ENCODE measurements at places on chromosomes 1 and 21. TPM values are rescaled to one million over a fixed set of nuclear protein-coding genes. Genes with fewer than 3 reads are reported as not detected.
A peak's percentile ranks its signal among the peaks of the same experiment; 100 is the strongest.

FCGR3A gene
- not detected for polyA plus RNA-seq

ZMYND12 gene
- 1.9 TPM for polyA plus RNA-seq

LCE1E gene
- polyA plus RNA-seq = not detected

CD1D gene
- polyA plus RNA-seq = 6.3 TPM

MRPL24 gene
- 77.7 TPM for polyA plus RNA-seq

CDC42 gene
- 76.7 TPM for polyA plus RNA-seq

EFNA3 gene
- 34.2 TPM for polyA plus RNA-seq

CR2 gene
- polyA plus RNA-seq = not detected

LCE1C gene
- not detected for polyA plus RNA-seq

CATSPERE gene
- 0.27 TPM for polyA plus RNA-seq

GRCh38 chr21:31930001-31930400 is 57.2 kb downstream of the HUNK start:
- no peak overlapping the region for H3K4me3 ChIP-seq
- no peaks in the 10 kb centered on the region for H3K36me3 ChIP-seq
- peaks cover 36% of the 10 kb centered on the region for H3K4me1 ChIP-seq
- H3K27ac ChIP-seq = peak overlapping the region; percentile 83
- no peaks in the 10 kb centered on the region for H3K27me3 ChIP-seq
- no peak for DNase-seq

GRCh38 chr1:46476673-46477072 is 13.0 kb upstream of the DMBX1 start:
- H3K4me1 ChIP-seq = peaks cover 12% of the 10 kb centered on the region
- no peak overlapping the region for H3K4me3 ChIP-seq
- DNase-seq = no peak
- H3K36me3 ChIP-seq = no peaks in the 10 kb centered on the region
- no peak overlapping the region for H3K27ac ChIP-seq

- no peaks in the 10 kb centered on the region for H3K4me1 ChIP-seq
- no peaks in the 10 kb centered on the region for H3K27me3 ChIP-seq
- no peak overlapping the region for H3K4me3 ChIP-seq
- no peak for DNase-seq
Observed at GRCh38 chr1:18013216-18013615, 94.4 kb upstream of the IGSF21 start.

GRCh38 chr1:201245082-201245481 is 38.2 kb upstream of the PKP1 start:
- H3K4me3 ChIP-seq = no peak overlapping the region
- H3K27ac ChIP-seq = no peak overlapping the region
- no peaks in the 10 kb centered on the region for H3K4me1 ChIP-seq
- no peaks in the 10 kb centered on the region for H3K36me3 ChIP-seq
- peaks cover 6% of the 10 kb centered on the region for H3K27me3 ChIP-seq
- DNase-seq = no peak

DNA sequence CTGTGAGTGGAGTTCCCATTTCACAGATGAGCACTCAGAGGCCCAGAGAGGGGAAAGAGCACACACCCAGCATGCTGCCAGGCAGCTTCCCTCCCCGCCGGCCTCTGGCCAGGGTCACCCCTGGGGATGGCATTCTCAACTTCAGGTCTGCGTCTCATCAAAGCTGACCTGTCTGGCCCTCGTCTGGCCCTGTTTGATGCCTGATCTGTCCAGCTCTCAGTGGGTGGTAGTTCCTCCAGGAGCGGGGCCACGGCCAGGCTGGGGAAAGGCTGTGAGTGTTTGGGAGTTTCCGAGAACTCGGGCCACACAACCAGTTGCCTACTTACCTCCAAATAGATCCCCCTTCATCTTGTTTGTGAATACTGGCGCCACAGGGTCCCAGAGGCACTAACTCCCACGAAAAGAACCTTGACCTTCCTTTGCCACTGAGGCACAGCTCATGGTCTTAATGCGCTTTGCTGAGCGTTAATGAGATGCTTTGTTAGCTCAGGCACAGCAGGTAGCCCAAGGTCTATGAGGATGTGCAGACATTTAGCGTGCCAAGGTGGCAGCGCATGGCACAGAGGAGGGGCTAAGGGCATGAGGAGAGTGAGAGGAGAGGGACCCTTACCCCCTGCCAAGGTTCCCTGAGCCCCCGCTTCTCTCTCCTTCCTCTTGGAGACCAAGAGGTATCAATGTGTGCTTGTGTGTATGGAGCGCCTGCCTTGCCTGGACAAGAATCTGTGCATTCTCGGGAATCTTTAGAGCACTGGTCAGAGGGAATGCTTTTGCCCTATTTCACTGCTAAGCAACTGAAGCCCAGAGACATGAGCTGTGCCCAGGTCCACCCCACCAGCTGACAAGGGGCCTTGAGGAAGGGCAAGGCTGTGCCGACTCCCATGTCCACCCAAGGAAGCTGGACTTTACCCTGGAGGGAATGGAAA is 61.2 kb downstream of the DISP3 start:
- H3K27me3 ChIP-seq = no peaks in the 10 kb centered on the region
- H3K27ac ChIP-seq = no peak overlapping the region
- H3K4me1 ChIP-seq = no peaks in the 10 kb centered on the region
- DNase-seq = no peak

DNA sequence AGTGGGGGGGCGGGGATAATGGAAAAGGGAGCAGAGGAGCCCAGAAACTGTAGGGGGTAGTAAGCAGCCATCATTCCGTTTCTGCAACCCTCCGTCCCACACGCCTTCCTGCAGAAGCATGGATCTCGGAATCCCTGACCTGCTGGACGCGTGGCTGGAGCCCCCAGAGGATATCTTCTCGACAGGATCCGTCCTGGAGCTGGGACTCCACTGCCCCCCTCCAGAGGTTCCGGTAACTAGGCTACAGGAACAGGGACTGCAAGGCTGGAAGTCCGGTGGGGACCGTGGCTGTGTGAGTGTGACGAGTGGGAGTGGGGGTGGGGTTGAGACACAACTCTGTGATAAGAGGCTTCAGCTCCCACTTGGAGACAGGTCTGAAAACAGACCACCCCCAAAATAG is 706 bp downstream of the CREB3L4 start:
- H3K4me3 ChIP-seq = peak overlapping the region; percentile 57
- H3K27ac ChIP-seq = peak overlapping the region; percentile 92

- no peaks in the 10 kb centered on the region for H3K27me3 ChIP-seq
- no peaks in the 10 kb centered on the region for H3K4me1 ChIP-seq
- H3K27ac ChIP-seq = no peak overlapping the region
- no peaks in the 10 kb centered on the region for H3K36me3 ChIP-seq
Observed at GRCh38 chr1:65894738-65895605, 102.3 kb downstream of the PDE4B start.

- no peak overlapping the region for H3K4me3 ChIP-seq
- no peaks in the 10 kb centered on the region for H3K4me1 ChIP-seq
- H3K27ac ChIP-seq = no peak overlapping the region
- H3K36me3 ChIP-seq = no peaks in the 10 kb centered on the region
- no peaks in the 10 kb centered on the region for H3K27me3 ChIP-seq
- no peak for DNase-seq
Observed at GRCh38 chr1:215421744-215422143, 145.4 kb upstream of the KCTD3 start.

- no peaks in the 10 kb centered on the region for H3K27me3 ChIP-seq
- peaks cover 12% of the 10 kb centered on the region for H3K4me1 ChIP-seq
- no peak overlapping the region for H3K4me3 ChIP-seq
- no peak for DNase-seq
Observed at GRCh38 chr1:224641030-224641429, 24.9 kb downstream of the CNIH3 start.

GRCh38 chr21:46347791-46348381 is 23.9 kb downstream of the PCNT start:
- no peaks in the 10 kb centered on the region for H3K4me1 ChIP-seq
- no peak overlapping the region for H3K4me3 ChIP-seq
- peaks cover 33% of the 10 kb centered on the region for H3K36me3 ChIP-seq
- H3K27ac ChIP-seq = no peak overlapping the region
- H3K27me3 ChIP-seq = no peaks in the 10 kb centered on the region

DNA sequence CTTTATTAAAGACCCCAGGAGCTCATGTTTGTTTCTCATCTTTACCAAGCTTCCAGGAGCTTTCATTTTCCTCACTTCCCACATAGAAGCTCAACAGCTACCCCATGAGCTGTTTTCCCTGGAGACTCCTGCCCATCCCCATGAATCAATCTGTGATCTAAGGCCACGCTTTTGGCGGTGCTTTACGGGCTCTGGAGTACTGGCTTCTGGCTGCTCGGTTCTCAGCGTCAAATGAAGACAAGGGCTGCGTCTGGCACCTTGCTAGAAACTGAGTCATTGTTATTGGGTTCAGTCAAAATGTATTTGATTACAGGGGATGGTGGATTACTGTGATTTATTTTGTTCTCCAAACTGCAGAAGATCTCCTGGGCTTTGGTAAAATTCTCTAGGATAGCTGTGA is 39.9 kb downstream of the ACP6 start:
- peak overlapping the region; percentile 29 for H3K27ac ChIP-seq
- peaks cover 8% of the 10 kb centered on the region for H3K36me3 ChIP-seq
- DNase-seq = no peak
- H3K27me3 ChIP-seq = no peaks in the 10 kb centered on the region
- no peak overlapping the region for H3K4me3 ChIP-seq

GRCh38 chr1:154129391-154129970 is 25.4 kb downstream of the NUP210L start:
- no peak overlapping the region for H3K4me3 ChIP-seq
- H3K4me1 ChIP-seq = no peaks in the 10 kb centered on the region
- H3K27me3 ChIP-seq = no peaks in the 10 kb centered on the region
- DNase-seq = no peak

DNA sequence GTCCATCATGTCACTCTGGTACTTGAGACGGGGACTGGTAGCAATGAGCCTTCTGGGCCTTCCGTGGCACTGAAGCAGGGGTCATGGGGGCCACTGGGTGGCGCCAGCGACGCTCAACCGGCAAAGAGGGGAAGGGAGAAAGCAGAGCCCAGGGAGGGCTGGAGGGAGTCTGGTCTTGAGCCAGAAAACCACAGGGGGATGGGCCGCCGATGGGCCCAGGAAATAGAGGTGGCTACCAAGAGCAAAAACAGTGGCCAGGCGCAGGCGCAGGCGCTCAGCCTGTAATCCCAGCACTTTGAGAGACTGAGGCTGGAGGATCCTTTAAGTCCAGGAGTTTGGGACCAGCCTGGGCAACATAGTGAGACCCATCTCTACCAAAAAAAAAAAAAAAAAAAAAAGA is 21.8 kb downstream of the EXOC8 start:
- peak; percentile 32 for DNase-seq
- H3K4me3 ChIP-seq = no peak overlapping the region
- no peaks in the 10 kb centered on the region for H3K36me3 ChIP-seq
- H3K27ac ChIP-seq = no peak overlapping the region

GRCh38 chr1:190747704-190748103 is 270.0 kb upstream of the BRINP3 start:
- DNase-seq = no peak
- no peak overlapping the region for H3K4me3 ChIP-seq
- no peaks in the 10 kb centered on the region for H3K27me3 ChIP-seq
- no peak overlapping the region for H3K27ac ChIP-seq

- no peak overlapping the region for H3K4me3 ChIP-seq
- no peaks in the 10 kb centered on the region for H3K27me3 ChIP-seq
- H3K4me1 ChIP-seq = no peaks in the 10 kb centered on the region
- no peak for DNase-seq
- H3K27ac ChIP-seq = no peak overlapping the region
Observed at GRCh38 chr1:117531222-117531621, 74.6 kb upstream of the TENT5C start.

DNA sequence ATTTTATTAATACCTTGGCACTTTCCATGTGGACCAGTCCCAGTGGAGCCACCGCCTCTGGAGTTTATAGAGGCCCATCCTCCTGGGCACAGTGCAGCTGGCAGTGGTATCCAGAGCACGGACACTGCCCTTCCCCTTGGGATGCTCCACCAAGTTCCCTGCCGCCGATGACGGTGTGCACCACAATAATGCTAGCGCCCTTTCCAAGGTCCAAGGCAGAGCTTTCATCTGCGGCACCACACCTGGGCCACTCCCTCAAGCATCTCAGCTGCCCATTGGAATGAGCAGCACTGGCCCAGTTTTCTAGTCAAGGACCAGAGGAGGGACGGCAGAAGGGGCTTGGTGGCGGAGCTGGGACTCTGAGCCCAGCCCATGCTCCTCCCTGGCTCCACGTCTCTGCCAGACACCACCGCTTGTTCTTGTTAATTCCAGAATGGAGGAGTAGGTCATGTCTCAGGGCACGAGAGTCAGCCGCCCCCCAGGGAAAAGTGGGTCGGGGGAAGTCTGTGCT is 24.5 kb downstream of the SIM2 start:
- no peaks in the 10 kb centered on the region for H3K36me3 ChIP-seq
- H3K4me1 ChIP-seq = no peaks in the 10 kb centered on the region
- H3K27me3 ChIP-seq = peaks cover 38% of the 10 kb centered on the region
- no peak overlapping the region for H3K4me3 ChIP-seq

DNA sequence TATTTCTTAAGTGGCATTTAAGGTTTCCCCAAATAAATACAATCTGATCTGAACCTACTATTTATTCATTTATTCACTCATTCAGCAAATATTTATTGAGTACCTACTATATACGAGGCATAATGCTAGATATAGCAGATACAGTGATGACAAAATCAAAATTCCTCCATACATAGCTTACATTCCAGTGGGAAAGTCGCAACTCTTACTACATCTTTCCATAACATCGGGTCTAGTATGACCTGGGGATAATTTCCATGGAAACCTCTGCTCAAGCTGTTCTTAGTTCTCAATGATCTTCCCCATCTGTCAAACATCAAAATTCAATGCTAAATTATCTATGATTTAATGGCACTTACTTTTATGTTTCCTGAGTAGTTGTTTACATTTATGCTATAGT is 70.8 kb upstream of the PRKACB start:
- DNase-seq = no peak
- H3K27ac ChIP-seq = no peak overlapping the region
- H3K4me3 ChIP-seq = no peak overlapping the region
- H3K36me3 ChIP-seq = no peaks in the 10 kb centered on the region
- peaks cover 5% of the 10 kb centered on the region for H3K4me1 ChIP-seq

DNA sequence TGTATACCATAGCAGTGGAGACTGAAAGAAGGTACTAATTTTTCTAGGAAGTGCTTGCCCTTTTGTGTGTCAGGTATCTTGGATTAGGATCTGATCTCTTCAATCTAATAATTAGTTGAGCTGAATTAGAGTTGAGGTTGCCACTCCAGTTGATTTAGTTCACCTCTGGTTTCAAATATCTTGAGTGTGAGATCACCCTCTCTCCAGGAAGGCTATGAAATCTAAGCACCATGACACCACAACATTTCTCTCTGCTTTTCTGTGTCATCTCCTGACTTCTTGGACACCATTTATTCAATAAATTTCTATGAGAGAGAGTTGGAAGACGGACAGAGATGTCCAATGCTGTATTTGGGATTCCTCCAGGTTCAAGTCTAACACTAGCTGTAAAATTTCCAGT is 212.8 kb downstream of the DYRK1A start:
- no peak overlapping the region for H3K4me3 ChIP-seq
- no peak for DNase-seq
- H3K36me3 ChIP-seq = no peaks in the 10 kb centered on the region
- no peaks in the 10 kb centered on the region for H3K4me1 ChIP-seq

GRCh38 chr1:234535763-234536515 is 57.0 kb upstream of the TARBP1 start:
- no peaks in the 10 kb centered on the region for H3K36me3 ChIP-seq
- H3K27me3 ChIP-seq = no peaks in the 10 kb centered on the region
- H3K4me3 ChIP-seq = no peak overlapping the region
- DNase-seq = peak; percentile 77

- H3K36me3 ChIP-seq = peaks cover 23% of the 10 kb centered on the region
- H3K4me3 ChIP-seq = peak overlapping the region; percentile 17
- H3K27me3 ChIP-seq = no peaks in the 10 kb centered on the region
- no peak overlapping the region for H3K27ac ChIP-seq
- H3K4me1 ChIP-seq = peaks cover 32% of the 10 kb centered on the region
- DNase-seq = no peak
Observed at GRCh38 chr1:6209661-6210580, 4.0 kb downstream of the RNF207 start.
